ENCODE measurements at places on chromosomes 2 and 18. TPM values are rescaled to one million over a fixed set of nuclear protein-coding genes. Genes with fewer than 3 reads are reported as not detected.

Gene STAT4
- total RNA-seq = 0.51 TPM

Gene CABYR
- 5.6 TPM for total RNA-seq

Gene FBLN7
- total RNA-seq = 0.99 TPM

Gene SEC11C
- 16.3 TPM for total RNA-seq

Gene SCG2
- 0.66 TPM for total RNA-seq

Gene ITGAV
- 205 TPM for total RNA-seq

DNA sequence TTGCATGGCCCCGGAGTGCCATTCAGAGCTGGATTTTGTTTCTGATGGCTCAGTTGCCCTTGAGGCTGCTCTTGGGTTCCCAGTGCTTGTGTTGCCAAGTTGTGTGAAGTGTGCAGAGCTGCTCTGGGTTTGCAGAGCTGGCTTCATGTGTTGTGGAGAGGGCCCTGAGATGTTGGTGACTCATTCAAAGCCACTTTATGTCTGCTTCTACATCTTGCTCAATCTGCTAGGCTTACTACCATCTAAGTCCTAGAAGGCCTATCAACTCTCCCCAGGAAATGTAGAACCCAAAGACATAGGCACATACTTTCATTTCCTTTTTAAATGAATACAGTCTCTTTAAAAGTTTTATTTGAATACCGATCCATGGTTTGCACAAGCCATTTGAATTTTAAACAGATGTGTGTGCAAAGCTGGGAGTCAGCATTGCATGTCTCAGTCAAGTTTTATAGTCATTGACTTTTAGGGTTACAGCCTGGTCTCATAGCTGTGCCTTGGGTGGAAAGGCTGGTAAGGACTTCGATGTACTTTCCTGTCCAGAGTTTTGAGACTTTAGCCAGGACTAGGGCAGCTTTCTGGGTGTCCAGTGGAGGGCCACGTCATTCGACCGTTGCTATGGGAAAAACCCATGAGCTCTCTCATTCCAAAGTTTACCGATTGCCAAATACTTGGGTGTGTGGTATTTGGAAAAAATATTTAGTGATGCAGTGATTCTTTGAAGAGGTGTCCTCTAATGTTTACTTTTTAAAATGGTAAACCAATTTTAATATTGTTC is 105.0 kb downstream of the LTBP1 start:
- no peaks in the 10 kb centered on the region for H3K36me3 ChIP-seq
- peak overlapping the region; percentile 75 for H3K27ac ChIP-seq
- H3K4me3 ChIP-seq = no peak overlapping the region
- no peaks in the 10 kb centered on the region for H3K27me3 ChIP-seq

DNA sequence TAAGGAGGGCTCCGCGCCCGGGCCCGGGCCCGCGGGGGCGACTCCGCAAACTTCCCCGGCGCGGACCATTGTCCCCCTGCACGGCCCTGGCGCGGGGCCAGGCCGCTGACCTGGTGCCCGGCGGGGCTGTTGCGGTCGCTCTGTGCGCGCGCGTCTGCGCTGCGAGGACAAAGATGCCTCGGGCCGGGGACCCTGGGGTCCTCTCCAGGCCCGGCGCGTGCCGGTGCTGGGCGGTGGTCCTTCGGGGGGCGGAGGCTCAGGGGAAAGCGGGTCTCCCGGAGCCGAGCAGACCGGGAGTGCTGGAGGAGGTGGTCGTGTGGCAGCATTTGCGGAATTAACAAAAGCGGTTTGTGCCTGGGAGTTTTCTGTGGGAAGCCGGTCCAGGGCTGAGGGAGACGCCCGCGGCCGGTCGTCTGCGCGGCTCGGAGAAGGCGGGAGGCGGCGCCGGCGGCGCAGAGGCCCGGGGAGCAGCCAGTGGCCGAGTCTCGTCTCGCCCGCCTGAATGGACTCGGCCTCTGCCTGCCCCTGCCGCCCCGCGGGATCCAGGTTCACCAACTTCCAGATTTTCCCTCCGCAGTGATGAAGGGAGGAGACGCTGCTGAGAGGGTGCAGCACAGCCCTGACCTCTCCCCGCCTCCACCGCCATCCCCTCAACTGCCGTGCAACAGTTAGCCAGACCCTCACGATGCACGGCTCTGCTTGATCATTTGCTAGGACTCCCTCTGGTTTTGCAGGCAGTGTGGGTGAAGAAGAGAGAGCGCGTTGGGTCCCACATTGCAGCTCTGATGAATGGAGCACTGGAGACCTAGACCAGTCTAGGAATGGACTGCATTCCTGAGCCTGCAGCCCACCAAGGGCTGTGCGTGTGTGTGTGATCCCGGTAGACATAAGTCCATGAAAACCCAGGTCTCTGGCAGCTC is 705 bp downstream of the EFR3B start:
- DNase-seq = peak; percentile 12
- peaks cover 14% of the 10 kb centered on the region for H3K4me1 ChIP-seq
- no peak overlapping the region for H3K27ac ChIP-seq

DNA sequence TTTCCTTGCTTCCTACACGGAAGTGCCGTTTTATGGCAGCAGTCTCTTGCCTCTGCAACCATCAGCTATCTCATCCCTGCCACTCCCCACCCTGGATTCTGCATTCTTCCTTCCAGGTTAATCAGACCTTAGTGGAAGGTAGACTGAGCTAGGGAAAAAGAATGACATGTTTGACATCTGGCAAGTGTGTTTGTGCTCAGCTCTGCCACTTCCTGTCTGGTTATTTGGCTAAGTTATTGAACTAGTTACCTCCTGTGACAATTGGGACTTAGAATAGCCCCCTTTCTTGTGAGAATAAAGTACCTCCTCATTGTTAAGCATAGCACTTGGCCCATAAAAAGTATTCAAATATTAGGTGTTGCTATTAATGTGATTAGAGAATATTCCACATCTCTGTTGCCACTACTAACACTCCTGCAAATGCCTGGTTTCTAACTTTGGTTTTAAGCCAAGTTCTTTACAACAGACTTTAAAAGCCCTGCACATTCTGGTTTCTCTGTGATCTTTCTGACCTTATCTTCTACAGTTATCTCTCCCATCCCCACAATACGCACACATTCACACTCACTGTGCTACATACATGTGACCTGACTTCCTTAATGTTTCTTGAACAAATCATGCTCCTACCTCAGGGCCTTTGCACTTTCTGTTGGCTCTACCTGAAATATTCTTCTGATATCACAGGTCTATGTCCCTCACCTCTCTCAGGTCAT is 10.8 kb upstream of the MAPRE2 start:
- DNase-seq = no peak
- peaks cover 8% of the 10 kb centered on the region for H3K4me1 ChIP-seq
- no peak overlapping the region for H3K4me3 ChIP-seq
- peak overlapping the region; percentile 74 for H3K27ac ChIP-seq
- H3K36me3 ChIP-seq = no peaks in the 10 kb centered on the region

- H3K36me3 ChIP-seq = peaks cover 3% of the 10 kb centered on the region
- DNase-seq = peak; percentile 36
- no peak overlapping the region for H3K27ac ChIP-seq
- H3K27me3 ChIP-seq = no peaks in the 10 kb centered on the region
These were observed 44.5 kb upstream of the C2orf74 start for GRCh38 chr2:61117534-61117933.

DNA sequence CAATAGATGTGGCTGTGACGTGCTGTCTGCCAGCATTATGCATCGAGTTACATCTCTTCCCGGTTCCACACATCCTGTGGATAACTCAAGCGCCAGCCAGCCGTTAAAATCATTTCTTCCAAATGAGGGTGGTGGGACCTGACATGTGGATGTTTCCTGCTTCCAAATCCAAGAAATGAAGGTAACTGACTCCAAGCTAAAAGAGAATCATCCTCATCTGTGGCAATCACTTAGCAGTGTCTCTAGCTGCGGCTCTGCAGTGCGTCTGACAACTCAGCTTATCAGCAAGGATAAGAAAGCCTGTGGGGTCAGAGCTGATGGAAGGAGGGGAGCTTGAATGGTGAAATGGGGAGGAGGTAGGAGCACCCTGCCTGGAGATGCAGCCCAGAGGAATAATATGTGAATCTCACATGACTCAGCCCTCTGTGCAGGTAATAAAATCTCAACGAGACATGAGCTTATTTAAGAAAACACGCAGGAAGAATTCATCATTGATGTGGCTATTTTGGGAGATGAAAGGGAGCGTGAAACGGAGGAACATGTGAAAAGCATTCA is 382.2 kb upstream of the TRIB2 start:
- DNase-seq = no peak
- H3K4me3 ChIP-seq = no peak overlapping the region
- no peak overlapping the region for H3K27ac ChIP-seq
- no peaks in the 10 kb centered on the region for H3K27me3 ChIP-seq
- no peaks in the 10 kb centered on the region for H3K36me3 ChIP-seq
- H3K4me1 ChIP-seq = no peaks in the 10 kb centered on the region

- DNase-seq = peak; percentile 95
- H3K4me1 ChIP-seq = no peaks in the 10 kb centered on the region
- H3K27me3 ChIP-seq = no peaks in the 10 kb centered on the region
- H3K36me3 ChIP-seq = no peaks in the 10 kb centered on the region
These were observed 161.1 kb downstream of the ESCO1 start for GRCh38 chr18:21439431-21439846.

DNA sequence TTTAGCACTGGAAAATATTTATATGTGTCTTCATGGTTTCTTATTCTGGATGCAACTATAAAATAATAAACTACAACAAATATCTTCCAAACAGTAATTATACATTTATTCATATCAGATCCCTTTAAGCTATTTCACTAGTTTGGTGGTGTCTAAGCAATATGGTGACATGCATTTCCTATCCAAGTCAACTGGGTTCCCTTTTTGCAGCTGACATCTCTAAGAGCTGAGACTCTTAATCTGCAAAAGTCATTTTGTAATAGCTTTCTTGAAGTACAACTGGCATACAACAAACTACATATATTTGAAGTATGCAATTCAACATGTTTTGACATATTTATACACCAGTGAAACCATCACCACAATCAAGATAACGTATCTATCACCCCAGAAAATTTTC is 59.9 kb upstream of the SLC1A4 start:
- H3K27ac ChIP-seq = no peak overlapping the region
- no peak for DNase-seq
- H3K4me1 ChIP-seq = no peaks in the 10 kb centered on the region

DNA sequence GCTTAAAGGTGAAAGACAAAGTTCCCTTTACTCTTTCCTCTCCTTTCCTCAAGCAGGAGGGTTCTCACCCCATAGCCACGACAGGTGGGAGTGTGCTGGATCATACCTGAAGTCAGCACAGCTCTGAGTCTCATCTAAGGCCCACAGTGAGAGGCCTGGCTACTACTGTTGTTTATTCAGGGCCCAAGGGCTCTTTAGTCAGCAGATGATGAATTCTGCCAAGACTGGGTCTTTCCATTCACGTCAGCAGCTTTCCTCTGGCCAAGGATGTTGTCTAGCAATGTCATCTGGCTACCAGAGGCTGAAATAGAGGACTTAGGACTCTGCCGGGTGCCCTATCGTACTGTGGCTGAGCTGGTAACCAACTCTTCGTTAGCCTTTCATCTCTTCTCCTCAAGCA is 308.4 kb upstream of the THUMPD2 start:
- H3K27me3 ChIP-seq = no peaks in the 10 kb centered on the region
- DNase-seq = no peak
- no peak overlapping the region for H3K27ac ChIP-seq
- H3K36me3 ChIP-seq = no peaks in the 10 kb centered on the region
- H3K4me1 ChIP-seq = no peaks in the 10 kb centered on the region

GRCh38 chr2:188297978-188298377 is 6.3 kb downstream of the GULP1 start:
- H3K27ac ChIP-seq = no peak overlapping the region
- no peak for DNase-seq
- H3K27me3 ChIP-seq = no peaks in the 10 kb centered on the region
- no peaks in the 10 kb centered on the region for H3K36me3 ChIP-seq
- H3K4me1 ChIP-seq = peaks cover 5% of the 10 kb centered on the region

DNA sequence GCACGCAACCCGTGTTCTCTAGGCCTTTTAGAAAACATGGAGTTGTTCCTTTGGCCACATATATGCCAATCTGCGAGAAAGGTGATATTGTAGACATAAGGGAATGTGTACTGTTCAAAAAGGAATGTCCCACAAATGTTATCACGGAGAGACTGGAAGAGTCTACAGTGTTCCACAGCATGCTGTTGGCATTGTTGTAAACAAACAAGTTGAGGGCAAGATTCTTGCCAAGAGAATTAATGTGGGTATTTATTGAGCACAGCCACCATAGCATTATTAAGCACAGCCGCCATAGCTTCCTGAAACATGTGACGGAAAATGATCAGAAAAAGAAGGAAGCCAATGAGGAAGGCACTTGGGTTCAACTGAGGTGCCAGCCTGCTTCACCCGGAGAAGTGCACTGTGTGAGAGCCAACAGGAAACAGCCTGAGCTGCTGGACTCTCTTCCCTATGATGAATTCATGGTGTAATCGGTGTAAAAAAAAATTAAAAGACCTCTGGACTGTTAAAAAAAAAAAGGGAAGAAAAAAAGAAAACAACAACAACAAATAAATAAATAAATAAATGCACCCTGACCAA is 29.0 kb upstream of the REL start:
- peaks cover 7% of the 10 kb centered on the region for H3K27me3 ChIP-seq
- no peak overlapping the region for H3K27ac ChIP-seq
- no peaks in the 10 kb centered on the region for H3K4me1 ChIP-seq
- no peak for DNase-seq
- no peaks in the 10 kb centered on the region for H3K36me3 ChIP-seq

Data from fibroblast of lung (primary cell).